Activated T-cell treated with anti-CD3 and anti-CD28 coated beads, Interleukin-2, amount 50 U/mL, for 48 hours (primary cell): ENCODE measurements at places on chromosomes 6 and 20.

DNA sequence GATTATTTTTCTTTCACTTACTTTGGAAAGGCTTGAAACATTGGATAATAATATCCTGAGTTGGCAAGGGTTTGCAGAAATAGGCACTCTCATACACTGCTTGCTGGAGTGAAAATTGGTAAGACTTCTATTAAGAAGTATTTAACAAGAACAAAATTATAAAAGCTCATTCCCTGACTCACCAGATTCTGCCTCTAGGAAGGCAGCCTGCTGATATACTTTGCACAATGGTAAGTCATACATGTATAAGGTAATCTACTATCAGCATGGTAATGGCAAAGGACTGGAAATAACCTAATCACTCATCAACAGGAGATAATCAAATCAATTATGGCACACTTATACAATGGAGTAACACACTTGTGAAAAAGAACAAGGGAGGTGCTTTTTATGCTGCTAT lies 85.8 kb downstream of the PLCG1 start:
- no peak for DNase-seq

- DNase-seq: no peak
These were observed 252.3 kb downstream of the BTBD9 start for GRCh38 chr6:38387461-38387860.

DNA sequence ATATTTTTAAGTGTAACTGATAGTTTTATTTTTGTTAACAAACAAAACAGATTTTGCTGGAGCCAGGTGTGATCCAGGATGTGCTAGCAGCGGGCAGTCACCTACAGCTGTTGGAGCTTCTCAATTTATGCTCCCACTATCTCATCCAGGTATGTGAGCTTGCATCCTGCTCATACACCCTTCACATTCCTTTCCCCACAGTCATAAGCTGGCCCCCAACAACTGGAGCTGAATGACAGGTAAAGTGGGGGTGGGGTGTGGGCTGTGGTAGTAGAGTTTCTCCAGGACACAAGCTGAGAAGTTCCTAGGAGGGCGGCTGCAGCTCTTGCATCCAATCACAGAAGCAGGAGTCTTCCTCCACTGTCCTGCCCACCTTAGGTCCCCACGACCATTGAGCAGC lies 140.1 kb downstream of the KLHL32 start:
- DNase-seq: no peak

DNA sequence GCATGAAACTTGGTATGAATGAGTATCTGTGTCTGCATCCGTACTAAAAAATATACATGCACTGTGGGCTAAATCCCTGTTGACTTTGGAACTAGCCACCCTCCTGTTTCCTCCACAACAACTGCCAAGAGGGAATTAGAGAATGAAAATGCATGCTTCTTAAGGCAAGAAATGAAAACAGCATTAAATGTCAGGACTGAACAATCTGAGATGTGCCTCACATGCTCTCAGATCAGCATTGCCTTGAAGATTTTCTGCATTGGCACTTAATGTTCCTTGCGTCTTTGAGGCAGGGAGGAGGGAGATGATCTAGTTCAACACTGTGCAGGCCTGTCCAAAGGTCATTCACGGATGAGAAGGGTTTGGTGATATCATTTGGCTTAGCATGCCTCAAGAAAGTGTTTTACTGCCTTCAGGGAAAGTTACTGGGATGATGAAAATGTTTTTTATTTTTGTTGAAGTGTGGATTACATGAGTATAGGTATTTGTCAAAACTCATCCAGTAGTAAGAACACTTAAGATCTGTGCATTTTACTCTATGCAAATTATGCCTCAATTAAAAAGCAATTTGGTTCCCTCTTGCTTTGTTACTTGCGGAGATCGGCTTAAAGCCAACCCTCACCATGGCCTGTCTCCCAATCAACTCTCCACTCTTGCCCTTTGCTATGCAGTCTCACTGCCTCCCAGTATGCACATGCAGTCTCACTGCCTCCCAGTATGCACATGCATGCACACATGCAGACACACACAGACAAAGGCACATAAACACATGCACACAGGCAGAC lies 47.5 kb upstream of the RIN2 start:
- DNase-seq: no peak

GRCh38 chr6:95091823-95092436 lies 485.4 kb upstream of the MANEA start:
- no peak for DNase-seq

GRCh38 chr6:40524797-40525585 lies 62.2 kb downstream of the LRFN2 start:
- no peak for DNase-seq

GRCh38 chr20:57580478-57581201 lies 19.7 kb downstream of the PCK1 start:
- no peak for DNase-seq

GRCh38 chr6:105994118-105994590 lies 92.0 kb upstream of the PRDM1 start:
- DNase-seq: peak; percentile 71

DNA sequence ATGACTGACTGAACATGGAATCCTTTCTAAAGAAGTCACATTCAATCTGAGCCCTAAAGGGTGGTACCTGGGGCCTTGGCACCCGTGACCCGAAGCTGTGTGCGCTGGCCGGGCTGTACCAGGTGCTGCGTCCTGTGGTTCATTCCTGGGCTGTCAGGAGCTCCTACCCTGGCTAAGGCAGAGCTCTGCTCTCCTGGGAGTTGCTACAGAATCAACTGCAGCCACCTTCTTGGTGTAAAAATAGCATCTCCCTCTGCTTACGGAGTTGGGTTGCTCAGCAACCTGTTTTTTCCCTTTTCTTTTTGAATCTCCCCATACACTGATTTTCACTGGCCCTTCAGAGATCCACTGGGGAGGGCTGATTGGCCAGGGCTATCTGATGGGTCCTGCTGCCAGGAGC lies 236.6 kb upstream of the PDE10A start:
- no peak for DNase-seq

GRCh38 chr20:50029697-50030461 lies 47.1 kb downstream of the SNAI1 start:
- no peak for DNase-seq

- DNase-seq: no peak
These were observed 72.2 kb downstream of the ATXN1 start for GRCh38 chr6:16688984-16689636.

DNA sequence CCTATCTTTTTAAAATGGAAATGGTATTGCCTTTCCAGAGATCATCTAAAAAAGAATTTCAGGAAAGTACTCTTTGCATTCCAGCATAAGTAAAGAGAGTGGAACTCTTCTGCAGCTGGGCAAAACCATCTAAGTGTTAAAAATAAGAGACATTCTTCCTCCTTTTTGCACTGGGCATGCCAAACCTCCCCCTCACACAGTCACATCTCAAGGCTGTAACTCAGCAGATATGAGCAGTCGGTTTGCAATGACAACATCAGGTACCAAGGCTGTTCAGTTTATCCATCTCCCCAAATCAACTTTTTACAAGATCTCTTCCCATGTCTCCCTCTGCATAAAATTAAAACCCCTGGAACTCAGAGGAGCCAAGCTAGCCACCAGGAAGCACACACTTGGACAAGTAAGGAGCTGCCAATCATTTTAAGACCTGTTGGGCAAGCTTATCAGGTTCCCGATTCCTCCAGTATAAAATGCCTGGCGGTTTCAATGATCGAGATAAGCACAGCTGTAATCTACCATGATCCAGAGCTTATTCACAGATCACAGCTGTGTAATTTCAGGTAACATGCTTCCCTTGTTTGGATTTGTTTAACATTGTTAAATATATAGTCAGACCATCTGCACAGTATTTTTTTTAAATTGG lies 23.2 kb downstream of the ID4 start:
- no peak for DNase-seq

DNA sequence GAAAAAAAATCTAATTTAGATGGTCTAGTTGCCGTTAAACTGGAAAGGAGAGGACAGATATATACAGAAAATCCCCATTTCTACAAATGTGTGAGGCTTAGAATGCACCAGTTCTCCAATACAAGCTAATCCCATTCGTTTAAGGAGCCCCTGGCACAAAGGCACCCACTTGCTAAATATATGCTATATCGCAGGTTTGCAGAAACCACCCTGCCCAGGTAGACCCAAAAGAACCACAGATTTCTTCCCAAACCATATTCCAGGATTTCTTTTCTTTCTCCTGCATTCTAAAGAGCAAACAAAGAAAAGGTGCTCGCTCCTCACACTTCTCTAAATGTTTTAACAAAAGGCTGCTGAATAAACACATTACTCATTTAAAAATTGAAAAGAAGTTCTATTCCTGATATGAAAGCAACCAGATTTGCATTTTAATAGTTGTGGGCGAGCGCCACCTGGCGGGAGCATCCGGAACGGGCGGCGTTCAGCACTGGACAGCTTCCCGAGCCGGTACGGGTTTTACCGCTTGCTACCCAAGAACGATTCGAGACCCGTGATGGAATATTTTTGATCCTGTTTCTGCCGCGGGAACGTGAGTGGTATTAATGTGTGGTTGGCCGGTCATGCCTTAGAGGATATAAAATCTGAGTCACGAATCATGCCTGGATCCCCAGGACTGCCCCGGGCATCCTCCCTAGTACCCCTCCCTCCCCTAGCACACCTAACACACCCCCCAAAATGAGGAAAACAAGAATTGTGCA lies 2.1 kb downstream of the PTPRT start:
- peak; percentile 83 for DNase-seq

GRCh38 chr6:135141728-135142127 lies 39.4 kb upstream of the MYB start:
- DNase-seq: no peak

- DNase-seq: no peak
These were observed 91.7 kb downstream of the MTFR2 start for GRCh38 chr6:136158387-136158821.

DNA sequence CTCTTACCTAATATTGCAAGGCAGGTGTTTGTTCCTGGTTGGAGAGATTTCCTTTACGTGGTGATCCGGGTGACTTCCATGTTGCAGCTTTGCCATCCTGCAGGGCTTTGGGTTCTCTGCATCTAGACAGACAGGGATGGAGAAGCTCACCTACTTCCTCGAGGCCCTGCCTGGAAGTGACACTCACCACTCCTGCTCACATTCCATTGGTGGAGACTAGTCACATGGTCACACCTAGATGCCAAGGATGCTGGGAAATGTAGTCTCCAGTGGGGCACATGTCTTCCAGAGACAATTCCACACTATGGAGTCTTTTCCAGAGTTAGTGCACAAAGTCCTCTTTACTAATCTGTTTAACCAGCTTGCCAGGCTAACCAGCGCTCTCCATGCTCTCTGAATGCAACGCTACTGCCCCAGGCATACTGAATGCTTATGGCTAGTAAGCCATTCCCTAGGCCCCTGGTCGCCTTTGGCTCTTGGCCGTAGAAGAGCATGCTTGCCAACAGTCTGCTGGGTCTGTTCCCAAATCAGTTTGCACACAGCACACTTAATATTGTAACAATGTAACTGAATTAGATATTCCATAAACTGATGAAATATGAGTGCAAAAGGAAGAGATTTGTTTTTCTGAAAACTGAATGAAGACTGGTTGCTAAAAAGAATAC lies 6.7 kb upstream of the KCNK15 start:
- peak; percentile 51 for DNase-seq

DNA sequence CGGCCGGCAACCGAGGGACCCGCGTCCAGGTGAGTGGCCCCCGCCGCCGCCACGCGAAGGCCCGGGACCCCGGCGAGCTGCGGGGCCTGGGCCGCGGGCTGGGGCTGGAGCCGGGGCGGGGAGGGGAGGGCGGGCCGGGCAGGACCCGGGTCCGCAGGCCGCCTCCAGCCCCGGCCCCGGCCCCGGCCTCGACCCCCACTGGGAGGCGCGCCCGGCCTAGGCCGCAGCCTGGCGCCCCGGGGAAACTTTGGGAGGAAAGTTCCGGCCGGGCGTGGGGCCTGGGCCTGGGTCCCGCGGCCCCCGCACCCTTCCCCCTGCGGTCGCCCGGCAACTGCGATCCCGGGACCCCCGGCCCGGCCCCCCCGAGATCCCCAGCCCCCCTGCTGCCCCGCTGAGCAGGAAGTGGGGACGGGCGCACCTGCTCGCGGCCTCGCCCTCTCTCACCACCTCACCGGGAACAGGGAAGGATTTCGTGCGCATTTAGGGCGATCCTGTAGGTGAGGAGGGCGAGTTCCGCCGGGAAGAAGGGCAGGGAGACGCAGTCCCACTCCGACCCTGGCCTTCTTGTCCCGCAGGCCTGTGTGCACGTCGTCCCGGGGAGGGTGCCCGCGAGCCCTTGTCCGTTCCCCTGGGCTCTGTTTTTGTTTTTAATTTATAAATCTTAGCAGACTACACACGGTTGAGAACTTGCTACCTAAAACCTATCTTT lies 402 bp downstream of the OSBPL2 start:
- DNase-seq: no peak

DNA sequence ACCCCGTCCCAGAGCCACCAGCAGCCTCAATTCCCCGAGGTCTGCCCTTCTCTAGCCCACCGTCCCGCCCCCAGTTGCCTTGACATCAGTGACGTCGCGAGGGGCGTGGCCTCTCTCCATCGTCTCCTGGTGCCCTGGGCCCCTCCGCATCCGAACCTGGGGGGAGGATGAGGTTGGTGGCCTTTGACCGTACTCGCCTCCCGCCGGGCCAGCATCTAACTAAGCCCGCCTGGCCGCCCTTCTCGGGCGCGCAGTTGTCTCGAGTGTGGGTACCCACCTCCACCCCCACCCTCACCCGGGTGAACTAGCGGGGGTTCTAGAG lies 5.5 kb upstream of the ARMC12 start:
- peak; percentile 97 for DNase-seq

DNA sequence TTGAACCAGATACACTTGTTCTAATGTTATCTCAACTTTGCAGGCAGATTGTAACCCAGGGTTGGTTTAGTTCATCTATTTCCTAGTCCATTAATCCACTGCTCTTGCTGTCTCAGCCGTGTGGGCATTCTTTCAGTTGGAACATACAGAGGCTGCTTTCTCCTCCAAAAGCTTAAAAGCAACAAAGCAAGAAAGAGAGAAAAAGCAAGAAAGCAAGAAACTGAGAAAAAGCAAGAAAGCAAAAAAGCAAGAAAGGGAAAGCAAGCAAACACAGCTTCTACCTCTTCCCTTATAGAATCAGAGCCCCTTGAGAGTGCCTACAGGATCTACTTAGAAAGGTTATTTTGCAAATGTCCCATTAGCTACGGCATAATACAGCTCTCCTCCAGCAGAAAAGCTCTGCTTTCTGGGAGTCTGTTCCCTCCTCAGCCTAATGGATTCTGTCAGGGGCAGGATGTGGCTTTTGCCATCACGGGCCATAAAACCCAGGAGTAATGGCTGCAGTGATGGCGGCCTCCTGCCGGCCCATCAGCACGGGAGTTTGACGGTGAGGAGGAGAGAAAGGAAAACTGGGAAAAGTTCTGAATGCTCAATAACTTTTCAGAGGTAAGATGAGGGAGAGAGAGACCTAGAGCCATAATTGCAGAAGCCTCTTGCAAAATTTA lies 156.8 kb upstream of the JARID2 start:
- no peak for DNase-seq
